Body of pancreas (tissue), 4 donors: ENCODE measurements at places on chromosomes 6 and 20.

- no peak for DNase-seq
Measured at GRCh38 chr20:11270566-11270965, 596.8 kb upstream of the JAG1 start.

GRCh38 chr6:114344246-114344970 is 1.6 kb upstream of the HS3ST5 start:
- no peak for DNase-seq

DNA sequence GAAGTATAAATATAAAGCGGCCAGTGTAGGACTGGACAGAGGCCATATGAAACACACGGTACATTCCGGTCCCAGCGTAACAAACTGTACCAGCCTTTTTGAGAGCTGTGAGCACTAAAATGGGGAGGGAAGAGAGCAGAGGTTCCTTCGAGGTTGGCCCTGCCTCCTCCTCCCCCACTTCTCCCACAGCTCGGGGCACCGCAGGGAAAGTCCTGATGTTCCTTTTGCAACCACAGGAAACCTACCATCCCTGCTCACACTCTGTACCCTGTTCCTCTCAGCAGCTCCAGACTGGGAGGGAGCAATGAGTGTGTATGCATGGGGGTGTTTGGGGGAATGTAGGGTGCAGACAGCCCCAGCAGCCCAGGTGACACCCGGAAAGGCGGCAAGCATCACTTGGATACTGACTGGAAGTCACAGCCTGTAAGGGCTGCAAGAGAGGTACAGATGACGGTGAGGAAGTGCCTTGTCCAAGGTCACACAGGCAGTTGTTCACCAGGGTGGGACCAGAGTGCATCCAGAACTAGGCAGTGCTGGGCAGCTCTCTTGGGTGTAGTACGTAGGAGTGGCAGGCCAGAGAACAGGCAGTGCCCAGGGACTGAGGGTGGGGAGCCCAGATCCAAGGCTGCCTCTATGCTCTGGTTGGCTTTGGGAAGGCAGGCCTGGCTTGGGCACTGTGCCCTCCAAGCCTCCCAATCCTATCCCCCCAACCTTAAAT is 11.0 kb upstream of the ARMC12 start:
- peak; percentile 70 for DNase-seq

- no peak for DNase-seq
Measured at GRCh38 chr20:24989162-24989561, 3.4 kb downstream of the APMAP start.

DNA sequence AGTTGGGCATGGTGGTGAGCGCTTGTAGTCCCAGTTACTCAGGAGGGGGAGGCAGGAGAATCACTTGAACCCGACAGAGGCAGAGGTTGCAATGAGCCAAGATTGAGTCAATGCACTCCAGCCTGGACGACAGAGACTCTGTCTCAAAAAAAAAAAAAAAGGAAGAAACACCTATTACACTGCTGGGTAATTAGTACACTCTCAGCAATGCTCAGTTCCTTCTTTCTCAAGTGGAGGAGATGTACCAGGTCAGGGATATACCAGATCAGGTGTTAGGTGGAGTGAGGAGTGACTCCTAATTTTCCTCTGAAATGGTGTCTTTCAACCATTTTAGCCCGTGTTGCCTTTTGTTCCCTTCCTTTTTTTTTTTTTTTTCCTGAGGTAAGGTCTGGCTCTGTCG is 30.0 kb upstream of the UBR2 start:
- DNase-seq = no peak

DNA sequence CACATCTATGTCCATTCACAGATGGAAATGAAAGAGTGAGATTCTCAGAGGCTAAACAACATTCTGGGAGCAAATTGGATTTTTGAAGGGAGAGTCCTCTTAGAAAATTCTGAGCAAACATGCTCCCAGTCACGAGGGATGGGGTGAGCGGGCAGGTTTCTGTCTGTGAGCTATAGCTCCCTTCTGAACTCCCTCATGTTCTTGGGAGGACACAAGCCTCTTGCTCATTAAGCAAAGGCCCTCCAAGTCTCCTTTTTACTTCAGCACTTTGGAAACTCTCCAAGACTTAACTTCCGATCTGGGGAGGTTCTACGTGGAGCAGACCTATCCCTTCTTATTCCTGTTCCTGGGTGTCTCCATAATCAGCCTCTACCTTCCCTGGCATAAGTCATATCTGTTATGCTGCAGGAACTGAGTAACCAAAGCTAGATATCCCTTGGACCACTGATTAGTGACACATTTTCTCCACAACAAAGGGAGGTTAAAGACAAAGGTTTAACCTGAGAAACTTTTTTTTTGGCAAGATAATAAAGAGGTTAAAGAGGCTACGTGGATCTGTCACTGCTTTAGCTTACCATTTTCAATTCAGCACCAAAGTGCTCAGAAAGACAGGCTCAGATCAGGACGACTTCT is 33.0 kb upstream of the SMIM29 start:
- DNase-seq = no peak

GRCh38 chr6:138011413-138011812 is 95.8 kb downstream of the PERP start:
- DNase-seq = no peak

GRCh38 chr6:2132416-2132815 is 113.0 kb downstream of the GMDS start:
- peak; percentile 71 for DNase-seq

- peak; percentile 35 for DNase-seq
Measured at GRCh38 chr20:56875052-56875659, 246.1 kb downstream of the TFAP2C start.

- no peak for DNase-seq
Measured at GRCh38 chr6:118679327-118679901, 28.0 kb upstream of the CEP85L start.

- no peak for DNase-seq
Measured at GRCh38 chr6:4973982-4974745, 29.7 kb downstream of the RPP40 start.

DNA sequence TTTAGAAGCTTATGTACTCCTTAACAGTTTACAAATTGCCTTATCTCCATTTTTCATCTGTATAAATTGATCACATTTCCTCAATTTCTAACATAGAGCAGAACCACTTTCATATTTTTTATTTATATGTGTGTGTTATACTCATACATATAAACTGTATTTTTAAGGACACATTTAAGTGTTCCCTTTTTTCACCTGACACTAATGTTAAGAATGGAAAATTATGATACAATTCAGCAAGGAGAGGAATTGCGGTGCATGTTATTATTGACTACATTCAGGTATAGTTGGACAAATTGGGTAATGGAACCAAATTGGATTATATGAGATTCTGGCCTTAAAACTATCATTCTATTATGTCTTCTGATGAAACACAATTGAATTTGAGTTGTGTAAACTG is 479.1 kb upstream of the FLRT3 start:
- DNase-seq = no peak

GRCh38 chr20:5489601-5490000 is 172.8 kb upstream of the PROKR2 start:
- DNase-seq = no peak

GRCh38 chr6:5813625-5814027 is 193.1 kb downstream of the NRN1 start:
- DNase-seq = no peak

DNA sequence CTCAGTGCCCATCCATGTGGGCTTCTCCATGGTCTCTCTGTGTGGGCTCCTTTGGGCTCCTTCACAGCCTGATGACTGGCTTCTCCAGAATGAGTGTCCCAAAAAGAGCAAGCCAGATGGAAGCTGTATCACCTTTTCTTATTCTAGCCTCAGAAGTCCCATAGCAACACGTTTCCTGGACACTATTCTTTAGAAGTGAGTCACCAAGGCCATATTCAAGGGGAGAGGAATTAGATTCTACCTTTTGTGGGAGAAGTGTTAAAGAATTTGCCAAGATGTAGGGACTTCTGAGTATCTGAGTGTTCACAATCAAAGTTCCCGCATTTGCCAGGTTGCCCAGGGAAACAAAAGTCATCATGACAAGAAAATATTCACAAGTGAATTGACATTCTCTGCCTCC is 20.7 kb upstream of the TBC1D22B start:
- no peak for DNase-seq

GRCh38 chr6:166638573-166638964 is 11.5 kb upstream of the RPS6KA2 start:
- DNase-seq = no peak

- peak; percentile 39 for DNase-seq
Measured at GRCh38 chr20:7859356-7859802, 80.9 kb downstream of the HAO1 start.

- DNase-seq = no peak
Measured at GRCh38 chr20:50052550-50053361, 60.2 kb downstream of the UBE2V1 start.

DNA sequence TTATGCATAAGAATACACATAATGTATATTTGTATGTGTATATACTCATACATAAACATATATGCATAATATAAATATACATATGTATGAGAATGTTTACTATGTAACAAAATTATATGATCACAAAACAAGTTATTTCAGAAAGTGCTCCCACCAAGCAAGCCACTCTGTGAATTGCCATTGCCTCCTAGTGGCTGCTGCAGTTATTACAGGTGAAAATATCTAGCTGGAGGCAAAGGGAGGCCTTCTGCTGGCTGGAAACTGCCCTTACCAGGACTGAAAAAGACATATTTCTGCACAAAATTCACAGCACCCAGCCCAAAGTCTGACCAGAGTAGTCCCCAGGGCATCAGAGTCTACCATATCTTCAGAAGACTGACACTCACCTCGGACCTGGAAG is 14.4 kb upstream of the ADAM33 start:
- no peak for DNase-seq

GRCh38 chr6:102766963-102767362 is 1373.5 kb downstream of the GRIK2 start:
- no peak for DNase-seq

- DNase-seq = no peak
Measured at GRCh38 chr6:45314146-45314545, 14.0 kb upstream of the RUNX2 start.

DNA sequence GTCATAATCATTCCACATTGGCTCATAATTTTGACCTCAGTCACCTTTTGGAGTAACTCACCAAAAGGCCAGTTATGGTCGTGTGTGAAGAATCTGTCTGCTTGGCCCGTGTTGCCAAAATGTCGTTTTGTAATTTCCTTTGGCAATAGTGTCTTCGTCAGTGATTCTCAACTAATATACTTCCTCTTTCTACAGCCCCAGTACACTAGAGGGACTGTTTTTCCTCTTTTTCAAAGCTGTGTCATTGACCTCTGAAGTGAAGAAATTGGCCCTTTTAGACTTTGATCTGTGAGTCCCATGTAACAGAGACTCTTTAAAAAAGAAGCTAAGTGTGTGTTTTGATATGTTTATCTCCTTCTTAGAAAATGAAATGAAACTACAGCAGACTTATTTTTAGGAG is 5.2 kb downstream of the FOXO3 start:
- peak; percentile 79 for DNase-seq

DNA sequence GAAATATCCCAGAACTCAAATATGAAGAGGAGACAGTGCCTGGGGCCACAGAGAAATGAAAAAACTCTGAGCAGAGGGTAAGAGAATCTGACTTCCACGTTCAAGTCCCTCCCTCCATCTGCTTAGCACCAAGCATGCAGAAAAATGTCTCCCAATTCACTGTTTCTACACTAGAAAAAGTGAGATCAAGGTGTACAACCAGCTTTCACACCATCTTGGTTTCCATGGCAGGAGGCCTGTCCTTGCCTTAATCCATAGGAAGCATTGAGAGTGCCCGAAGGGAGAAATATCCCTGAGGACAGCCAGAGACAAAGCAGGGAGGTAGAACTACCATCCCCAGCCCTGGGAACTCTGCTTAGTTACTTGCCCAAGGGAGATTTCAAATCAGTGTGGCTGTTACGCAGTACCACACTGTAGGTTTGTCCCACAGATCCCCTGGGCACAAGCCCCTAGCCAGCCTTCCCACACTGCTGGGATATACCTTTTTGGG is 82.9 kb downstream of the SCML4 start:
- DNase-seq = no peak

DNA sequence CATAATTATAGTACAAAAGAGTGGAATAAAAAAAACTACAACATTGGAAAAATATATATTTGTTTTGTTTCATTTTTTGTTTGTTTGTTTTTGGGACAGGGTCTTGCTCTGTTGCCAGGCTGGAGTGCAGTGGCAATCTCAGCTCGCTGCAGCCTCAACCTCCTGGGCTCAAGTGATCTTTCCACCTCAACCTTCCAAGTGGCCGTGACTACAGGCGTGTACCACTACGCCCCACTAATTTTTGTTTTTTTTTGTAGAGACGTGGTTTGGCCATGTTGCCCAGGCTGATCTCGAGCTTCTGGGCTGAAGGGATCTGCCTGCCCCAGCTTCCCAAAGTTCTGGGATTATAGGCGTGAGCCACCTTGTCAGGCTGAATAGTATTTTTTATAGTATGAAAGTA is 41.4 kb upstream of the SH3BGRL2 start:
- DNase-seq = no peak

DNA sequence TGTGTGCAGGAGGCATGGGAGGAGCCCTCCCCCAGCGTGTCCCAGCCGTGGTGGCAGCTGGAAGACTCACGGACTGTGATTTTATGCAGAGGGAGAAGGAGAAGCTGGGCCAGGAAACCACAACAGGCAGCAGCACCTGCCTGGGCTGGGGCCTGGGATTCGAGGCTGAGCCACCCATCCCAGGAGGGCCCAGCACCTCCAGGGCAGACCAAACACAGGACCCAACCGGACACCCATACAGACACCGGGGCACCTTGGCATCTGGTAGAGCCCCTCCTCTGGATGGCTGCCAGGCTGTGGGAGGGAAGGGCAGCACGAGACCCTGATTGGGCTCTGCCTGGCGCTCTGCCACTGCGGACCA is 41.7 kb upstream of the CHRNA4 start:
- no peak for DNase-seq

GRCh38 chr6:111291336-111292259 is 191.4 kb downstream of the REV3L start:
- no peak for DNase-seq

DNA sequence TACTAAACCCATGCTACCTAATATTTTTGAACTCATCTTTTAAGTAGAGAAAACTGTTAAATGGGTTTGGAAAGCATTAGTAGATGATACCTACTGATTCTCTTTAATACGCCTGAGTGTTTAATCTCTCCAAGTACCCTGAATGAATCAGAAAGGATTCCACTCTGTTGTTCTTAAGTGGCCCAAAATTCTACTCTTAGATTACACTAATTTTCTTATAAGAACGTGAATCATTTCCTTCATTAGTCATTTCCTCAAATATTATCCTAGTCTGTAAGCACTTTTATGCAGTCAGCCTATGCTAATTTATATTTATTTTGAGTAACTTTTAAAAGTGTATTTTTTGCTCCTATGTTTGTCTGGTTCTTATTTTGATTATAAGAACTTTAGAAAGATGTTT is 380.0 kb downstream of the BTBD9 start:
- DNase-seq = no peak

GRCh38 chr6:47144306-47144705 is 102.2 kb upstream of the ADGRF1 start:
- no peak for DNase-seq
